NCI-H1417 treated with DMSO at 0.1 percent for 48 hours (cell line): ENCODE measurements at places on chromosomes 2 and 18.

GRCh38 chr2:18901242-18901641, 311.9 kb upstream of the NT5C1B start:
- DNase-seq, result no peak

GRCh38 chr18:56702946-56703345, 51.8 kb downstream of the WDR7 start:
- peak; percentile 63 for DNase-seq

- DNase-seq, result no peak
Measured at GRCh38 chr2:183993052-183993451, 605.3 kb upstream of the ZNF804A start.

GRCh38 chr18:43970656-43971055, 693.4 kb upstream of the SYT4 start:
- no peak for DNase-seq

DNA sequence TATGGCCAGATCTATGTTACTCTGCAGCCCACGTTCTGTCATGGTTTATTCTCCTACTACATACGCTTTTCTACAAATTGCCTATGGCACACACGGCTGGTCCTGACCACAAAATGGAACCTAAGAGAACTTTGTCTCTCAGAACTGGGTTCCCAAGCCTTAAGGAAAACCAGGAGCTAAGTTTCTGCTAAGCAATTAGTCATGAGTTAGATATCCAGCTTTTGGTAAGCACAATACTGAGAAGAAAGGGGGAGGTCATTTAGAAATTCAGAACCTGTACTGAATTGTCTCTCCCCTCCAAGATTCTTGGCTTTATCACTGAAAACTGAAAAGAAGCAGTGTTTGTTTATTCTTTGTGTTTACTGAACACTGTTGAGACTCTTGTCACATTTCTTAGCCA, 283.5 kb upstream of the TANK start:
- DNase-seq, result no peak

DNA sequence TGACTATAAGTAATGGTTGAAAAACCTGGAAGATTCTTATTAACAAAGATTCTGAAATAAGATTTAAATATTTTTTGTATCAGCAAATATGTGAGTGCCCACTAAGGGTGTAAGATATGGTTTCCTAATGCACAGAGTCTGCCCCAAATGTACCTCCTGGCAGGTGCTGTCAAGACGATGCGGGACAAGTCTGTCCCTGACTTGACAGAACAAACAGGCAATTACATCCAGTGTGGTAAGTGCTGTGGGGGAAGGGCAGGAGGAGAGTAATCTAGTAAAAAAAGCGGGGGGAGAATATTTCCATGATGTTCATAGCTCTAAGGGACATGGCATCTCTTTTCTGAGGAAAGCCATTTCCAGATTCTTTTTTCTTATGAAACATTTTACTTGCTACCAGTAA, 127.5 kb downstream of the COL4A4 start:
- no peak for DNase-seq
